ENCODE measurements at places on chromosomes 5 and 9.

DNA sequence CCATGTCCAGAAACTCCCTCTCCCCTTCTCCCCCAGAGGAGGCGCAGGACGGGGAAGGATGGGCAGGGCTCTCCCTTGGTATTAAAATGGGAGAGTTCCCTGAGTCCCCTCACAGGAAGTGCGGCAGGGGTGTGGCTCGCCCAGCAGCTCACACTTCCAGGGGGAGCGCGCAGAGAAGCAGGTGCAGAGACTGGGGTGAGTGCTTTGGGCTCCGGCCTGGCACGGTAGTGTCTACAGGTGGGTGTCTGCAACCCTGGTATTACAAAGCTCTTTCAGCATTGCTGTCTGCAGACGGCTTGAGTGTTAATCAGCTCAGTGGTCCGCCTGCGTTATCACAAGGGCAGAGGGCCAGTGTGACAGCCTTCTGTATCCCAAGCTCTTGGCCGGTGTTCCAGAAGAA, 114.9 kb upstream of the FBXL7 start:
- DNase-seq: no peak

- DNase-seq: no peak
These were observed 71.0 kb upstream of the ADAMTS2 start for GRCh38 chr5:179416114-179416822.

GRCh38 chr9:33128570-33128969, 38.6 kb downstream of the B4GALT1 start:
- no peak for DNase-seq

DNA sequence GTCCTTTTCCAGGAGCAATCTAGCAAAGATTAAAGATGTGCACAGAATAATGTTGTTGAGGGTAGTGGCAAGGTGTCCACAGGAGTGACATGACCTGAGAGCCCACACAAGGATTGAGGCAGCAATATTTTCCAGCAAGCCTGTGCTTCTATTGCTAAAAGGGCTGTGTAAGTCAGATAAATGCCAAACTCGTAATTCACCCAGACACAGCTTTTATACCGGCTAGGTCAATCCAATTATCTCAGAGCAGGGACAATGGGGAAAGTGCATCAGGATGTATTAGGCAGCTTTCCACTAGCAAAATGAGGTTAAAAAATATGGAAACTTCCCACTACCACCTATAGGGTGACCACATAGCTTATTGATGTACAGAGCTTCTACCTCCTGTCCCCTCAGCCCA, 34.8 kb upstream of the RAB3C start:
- no peak for DNase-seq

GRCh38 chr5:125411071-125411743, 664.8 kb upstream of the ZNF608 start:
- no peak for DNase-seq

- DNase-seq: no peak
These were observed 183.6 kb upstream of the TNC start for GRCh38 chr9:115301581-115301980.

- DNase-seq: no peak
These were observed at the start of gene CAPSL for GRCh38 chr5:35938568-35939227. TSS of gene CAPSL (minus strand) at chr5:35938622. CDS start at chr5:35921120, 17,502 bp downstream.

- DNase-seq: no peak
These were observed 33.1 kb downstream of the RAB3C start for GRCh38 chr5:58615972-58616371.

DNA sequence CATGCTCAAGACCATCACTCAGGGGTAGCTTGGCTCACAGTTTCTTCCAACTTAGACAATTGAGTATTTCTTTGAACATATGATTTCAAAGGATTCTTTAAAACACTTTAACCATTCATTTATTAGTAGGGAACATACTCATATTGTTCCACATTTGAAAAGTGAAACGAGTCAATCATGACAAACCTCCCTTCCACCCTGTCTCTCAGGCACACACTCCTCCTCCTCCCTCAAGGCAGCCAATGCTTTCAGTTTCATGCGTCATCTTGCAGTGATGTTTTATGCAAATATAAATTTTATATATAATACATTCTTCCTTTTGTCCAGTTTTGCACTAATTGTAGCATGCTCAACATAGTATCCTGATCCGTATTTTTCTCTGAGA, 126.0 kb upstream of the BOD1 start:
- no peak for DNase-seq

DNA sequence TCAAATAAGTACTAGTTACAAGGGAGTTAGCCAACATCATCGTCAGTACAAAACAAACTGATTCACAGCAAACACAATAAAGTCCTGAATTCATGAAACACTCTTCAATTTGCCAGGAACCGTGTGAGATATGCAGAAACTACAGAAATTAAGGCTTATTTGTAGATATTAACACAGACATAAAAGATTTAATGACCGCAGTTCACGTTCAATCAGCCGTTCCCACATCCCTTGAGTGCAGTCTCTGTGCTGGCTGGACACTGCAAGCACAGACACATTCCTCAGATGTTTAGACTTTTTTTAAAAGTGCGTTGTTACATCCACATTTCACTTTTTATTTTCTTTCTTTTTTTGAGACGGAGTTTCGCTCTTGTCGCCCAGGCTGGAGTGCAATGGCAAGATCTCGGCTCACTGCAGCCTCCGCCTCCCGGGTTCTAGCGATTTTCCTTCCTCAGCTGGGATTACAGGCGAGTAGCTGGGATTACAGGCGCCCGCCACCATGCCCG, 566 bp upstream of the CEP78 start:
- no peak for DNase-seq

DNA sequence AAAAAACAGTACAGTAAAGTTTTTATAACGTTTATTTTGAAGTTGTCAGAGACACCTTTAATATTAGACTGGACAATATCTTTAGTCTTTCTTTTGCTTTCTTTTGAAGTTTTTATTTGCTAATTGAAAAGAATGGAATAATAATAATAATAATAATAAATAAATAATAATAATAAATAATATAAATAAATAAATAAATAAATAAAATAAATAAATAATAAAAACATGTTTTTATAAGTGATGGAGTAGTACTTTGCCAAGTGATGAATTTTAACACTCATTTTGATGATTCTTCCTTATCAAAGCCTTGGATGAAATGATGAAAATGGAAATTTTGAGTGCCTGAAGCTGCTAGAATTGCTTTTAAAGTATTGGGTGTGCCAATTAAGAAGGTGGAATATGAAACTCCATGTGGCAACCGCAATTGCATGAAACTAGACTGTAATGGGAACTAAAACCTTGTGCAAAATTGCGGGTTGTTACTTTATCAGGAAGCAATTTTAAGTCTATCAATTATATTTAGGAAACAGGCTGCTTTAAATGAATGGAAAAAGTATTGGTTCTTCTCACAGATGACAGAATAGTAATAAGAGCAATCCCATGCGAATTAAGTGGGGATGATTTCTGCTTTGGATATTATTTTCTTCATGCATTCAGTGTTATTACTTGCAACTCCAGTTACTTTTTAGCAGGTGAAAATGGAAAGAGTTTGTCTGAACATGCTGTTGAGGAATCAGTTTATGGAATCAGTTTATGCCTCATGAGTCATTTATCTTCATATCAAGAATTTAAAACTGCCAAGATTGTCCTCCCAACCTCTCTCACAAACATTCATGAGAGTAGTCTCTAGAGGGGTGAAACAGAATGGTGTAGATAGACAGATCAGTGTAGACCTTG, 4.6 kb downstream of the ANXA1 start:
- DNase-seq: no peak

- no peak for DNase-seq
These were observed 139.6 kb downstream of the HTR1A start for GRCh38 chr5:63822614-63823013.

DNA sequence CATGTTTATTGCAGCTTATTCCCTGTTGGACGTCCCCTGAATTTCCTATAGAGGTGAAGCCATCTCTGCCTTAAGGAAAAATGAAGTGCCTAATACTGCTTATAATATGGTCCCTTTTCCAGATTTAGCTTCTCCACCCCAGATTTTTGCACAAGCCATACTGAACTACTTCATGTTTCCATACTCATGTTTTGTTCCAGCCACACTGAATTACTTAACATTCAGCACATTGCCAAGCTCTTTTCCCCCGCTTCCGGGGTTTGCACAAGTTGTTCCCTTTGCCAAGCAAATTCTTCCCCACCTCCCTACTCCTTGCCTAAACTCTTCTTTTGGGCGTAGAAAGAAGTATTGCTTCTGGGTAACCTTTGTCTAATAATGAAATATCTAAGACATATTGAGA, 1.7 kb upstream of the CNTRL start:
- DNase-seq: no peak

DNA sequence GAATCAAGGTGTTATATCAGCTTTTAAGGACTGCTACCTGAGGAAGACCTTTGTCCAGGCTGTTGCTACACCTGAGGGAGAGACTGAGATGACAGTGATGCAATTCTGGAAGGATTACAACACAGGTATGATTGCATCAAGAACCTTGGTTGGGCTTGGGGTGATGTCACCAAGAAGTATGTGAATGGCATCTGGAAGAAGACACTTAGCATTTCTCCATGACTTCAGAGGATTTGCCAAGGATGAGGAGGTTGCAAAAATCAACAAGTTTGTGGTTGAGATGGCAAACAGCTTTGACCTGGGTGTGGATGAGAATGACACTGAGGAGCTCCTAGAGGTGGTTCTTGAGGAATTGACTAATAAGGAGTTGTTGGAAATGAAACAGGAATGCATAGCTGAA, 67.9 kb upstream of the PANK3 start:
- DNase-seq: no peak

GRCh38 chr5:148230240-148230639, 8.1 kb upstream of the MARCOL start:
- no peak for DNase-seq

- DNase-seq: no peak
These were observed 10.5 kb upstream of the TXN start for GRCh38 chr9:110266795-110267194.

GRCh38 chr9:14939378-14939777, 29.1 kb upstream of the FREM1 start:
- no peak for DNase-seq

- DNase-seq: no peak
These were observed 35.4 kb downstream of the ELAVL2 start for GRCh38 chr9:23790351-23791260.

All from activated naive CD8-positive, alpha-beta T cell treated with anti-CD3 and anti-CD28 coated beads, Interleukin-2, amount 50 U/mL, for 16 hours (primary cell).